Astrocyte of the hippocampus (primary cell): ENCODE measurements at places on chromosomes 4 and X.
A peak's percentile ranks its signal among the peaks of the same experiment; 100 is the strongest.

DNA sequence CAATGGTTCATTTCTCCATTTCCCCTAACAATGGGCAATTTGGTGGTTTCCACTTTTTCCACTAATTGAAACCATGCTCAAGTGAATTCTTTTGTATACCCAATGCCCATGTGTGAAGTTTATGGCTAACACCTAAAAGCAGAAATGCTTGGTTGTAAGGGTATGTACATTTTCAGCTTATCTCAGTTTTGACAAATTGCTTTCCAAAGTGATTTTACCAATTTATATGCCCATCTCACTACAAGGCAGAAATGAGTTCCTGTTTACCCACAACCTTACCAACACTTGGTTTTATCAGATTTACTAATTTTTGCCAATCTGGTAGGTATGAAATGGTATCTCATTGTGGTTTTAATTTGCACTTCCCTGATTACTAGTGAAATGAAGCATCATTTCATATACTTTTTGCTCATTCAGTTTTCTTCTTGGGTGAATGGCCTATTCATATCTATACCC, 14.8 kb downstream of the GPR34 start:
- no peak for DNase-seq

DNA sequence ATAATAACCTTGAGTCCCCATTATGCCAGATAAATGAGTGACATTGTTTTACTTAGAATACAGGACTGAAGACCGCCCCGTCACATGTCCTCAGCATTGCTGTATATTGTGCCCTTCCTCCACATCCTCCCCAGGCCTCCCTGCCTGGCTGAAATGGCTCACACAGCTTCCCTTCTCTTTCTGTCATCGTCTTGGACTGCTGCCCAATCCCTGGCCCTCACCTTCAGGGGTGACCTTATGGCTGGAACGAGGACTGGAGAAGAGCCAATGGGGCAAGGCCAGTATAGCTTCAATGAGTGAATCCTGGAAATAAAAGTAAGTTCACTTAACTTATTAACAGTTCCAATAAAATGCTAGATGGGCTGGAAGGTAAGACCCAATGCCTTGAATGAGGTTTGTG, 2.7 kb downstream of the KCNE5 start:
- DNase-seq = no peak

DNA sequence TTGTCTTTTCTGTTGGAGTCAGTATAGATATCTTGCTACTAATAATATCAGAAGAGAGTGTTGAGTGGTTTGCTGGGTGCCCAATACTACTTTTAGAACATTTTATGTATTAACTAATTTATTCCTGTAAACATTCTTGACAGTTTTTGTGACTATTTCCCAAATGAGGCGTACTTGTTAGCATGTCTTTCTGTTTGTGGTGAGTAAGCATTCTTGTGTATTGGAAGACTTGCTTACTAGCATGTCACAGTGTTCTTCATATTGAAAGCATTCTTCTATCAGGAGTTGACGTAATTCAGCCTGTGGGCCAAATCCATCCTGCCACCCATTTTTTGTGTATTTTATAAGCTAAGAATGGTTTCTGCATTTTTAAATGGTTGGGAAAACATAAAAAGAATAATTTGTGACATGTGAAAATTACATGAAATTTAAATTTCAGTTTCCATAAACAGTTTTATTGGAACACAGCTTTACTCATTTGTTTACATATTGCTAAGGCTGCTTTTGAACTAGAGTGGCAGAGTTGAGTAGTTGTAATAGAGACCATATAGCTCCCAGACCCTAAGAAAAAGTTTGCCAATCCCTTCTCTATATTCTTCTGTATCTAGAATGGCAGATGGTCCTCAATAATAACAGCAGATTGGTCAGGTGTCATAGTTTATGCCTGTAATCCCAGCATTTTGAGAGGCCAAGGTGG, 20.4 kb downstream of the REPS2 start:
- no peak for DNase-seq

DNA sequence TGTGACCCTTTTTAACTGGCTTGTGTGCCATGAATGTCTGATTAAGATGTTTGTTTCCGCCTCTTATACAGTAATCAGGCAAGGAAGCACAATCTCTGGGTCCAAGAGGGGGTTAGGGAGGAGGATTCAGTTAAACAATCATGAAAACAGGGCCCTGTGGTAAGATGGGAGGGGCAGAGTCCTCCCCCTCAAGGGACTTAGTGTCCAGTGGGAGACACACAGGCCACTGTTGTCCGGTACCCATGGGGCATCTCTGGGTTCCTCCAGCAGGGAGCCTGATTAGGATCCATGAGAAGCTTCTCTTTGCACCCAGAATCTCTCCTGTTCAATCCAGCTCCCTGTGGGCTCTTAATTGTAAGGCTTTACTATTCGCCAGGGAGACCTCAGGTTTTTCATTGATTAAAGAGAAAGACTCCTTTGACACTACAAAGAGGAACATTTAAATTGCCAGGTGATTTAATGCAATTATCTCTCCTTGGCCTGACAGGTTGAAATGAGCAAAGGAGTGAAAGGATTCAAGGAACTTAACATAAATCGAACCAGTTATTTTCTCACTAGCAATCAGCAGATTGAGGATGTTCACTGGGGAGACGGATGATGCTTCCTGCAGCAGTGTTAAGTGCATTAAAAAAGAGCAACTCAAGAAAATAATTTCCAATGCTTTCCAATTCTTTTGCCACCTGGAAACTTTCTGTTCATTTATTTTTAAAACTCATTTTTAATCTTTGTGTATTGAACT, 225.4 kb downstream of the PTTG2 start:
- no peak for DNase-seq

DNA sequence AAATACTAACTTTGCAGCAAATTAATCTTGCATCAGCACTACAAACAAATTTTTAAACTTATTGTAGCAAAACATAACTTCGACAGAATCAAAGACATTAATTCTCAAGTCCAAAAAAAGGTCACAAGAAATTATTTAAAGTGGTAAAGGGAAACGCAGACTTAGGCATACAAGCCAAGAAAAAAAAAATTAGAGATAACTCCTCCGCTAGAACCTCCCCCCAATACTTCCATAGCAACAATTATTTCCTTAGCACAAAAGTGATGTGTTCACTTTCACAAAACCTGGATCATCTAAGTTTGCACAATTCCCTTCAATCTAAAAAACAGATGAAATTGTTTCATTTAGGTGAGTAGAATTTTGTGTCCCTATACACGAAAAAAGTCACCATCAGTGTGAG, 1.1 kb downstream of the LRBA start:
- no peak for DNase-seq

DNA sequence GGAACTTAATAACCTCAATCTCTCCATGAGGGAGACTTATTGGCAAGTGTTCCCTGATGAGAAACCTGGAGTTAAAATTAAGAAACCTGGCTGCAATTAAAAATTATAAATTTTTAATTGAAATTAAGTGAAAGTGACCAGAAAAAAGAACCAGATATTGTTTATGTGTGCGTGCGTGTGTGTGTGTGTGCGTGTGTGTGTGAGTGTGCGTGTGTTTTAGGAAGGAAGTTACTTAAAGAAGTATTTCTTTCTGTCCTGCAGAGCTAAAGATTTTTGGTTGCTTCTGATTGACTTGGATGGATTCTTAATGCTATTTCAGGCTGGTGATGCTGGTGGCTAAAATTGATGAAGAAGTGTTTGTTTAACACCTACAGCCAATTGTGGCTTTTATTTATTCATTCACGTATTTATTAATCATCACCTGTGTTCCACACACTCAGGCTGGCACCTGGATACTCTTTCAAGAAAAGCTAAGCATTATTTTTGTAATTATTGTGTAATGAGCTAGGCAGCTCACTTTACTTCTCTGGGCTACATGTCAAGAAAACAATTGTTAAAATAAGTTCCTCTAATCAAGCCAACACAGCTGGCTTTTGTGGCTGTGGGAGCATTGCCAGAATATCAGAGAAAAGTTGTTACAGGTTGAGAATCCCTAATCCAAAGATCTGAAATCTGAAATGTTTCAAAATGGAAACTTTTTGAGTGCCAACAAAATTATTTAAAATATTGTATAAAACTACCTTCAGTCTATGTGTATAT, 68.5 kb downstream of the CEP44 start:
- no peak for DNase-seq

GRCh38 chr4:148574502-148574901, 132.3 kb upstream of the NR3C2 start:
- peak; percentile 43 for DNase-seq

- DNase-seq = no peak
Measured at GRCh38 chr4:42460043-42460442, 62.8 kb downstream of the SHISA3 start.

GRCh38 chr4:178415925-178416324, 973.7 kb upstream of the AGA start:
- DNase-seq = no peak

- DNase-seq = no peak
Measured at GRCh38 chrX:39152106-39152649, 350.9 kb downstream of the MID1IP1 start.

GRCh38 chrX:49269767-49270248, at the start of gene PPP1R3F:
Gene PPP1R3F, plus strand, starts transcription at chrX:49269793. Its CDS starts 77 bp downstream, at chrX:49269870.
- no peak for DNase-seq

DNA sequence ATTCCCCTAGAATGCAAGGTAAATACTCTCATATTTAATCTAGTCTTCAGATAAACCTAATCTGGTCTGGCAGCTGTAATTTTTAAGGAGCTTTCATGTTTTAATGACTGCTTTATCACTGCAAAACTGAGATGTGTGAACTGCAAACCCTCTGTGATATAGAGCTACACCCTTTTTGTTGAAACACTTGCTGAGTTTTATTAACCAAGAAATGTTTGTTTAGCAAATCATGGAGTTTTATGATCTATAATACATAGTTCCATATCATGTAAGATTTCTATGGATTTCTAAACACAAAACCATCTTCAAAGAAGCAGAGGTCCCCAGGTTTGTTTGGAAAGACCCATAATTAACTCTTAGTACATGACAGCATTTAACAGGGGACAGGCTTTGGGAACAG, 126.4 kb downstream of the BTC start:
- DNase-seq = no peak

DNA sequence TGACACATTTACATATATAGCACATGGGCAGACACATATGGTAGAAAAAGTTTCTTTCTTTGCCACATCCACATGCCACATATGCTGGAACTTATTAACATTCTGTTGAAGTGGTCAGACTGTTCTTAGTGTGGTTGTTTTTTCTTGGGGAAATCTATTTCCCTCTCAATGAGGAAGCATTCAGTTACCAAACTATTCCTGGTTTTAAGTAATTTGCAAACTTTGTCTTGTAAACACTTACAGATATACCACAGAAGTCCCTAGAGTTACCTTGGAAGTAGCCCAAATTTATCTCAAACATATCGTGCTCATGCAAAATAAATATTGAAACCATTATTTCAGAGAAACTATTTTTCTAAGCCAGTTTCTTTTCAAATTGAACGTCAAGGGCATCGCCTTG, 625.5 kb upstream of the INTU start:
- no peak for DNase-seq

- DNase-seq = no peak
Measured at GRCh38 chrX:11266573-11267003, 26.6 kb upstream of the AMELX start.

DNA sequence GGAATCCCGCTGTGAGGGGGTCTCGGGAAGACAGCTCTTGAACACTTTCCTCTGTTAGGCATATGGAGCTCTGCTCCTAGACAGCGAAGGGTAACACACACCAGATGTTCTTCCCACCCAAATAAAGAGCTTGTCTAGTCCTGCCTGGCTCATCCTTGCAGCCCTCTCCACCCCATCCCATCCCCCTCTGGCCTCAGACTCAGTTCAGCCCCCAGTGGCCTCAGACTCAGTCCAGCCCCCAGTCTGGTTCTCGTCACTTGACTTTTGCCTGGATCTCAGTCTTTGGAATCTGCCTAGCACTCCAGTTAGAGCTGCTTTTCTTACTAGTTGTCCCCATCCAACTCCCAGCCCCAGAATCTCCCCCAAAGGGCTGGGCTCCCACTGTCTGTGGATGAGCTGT, 14.9 kb downstream of the RAB33A start:
- DNase-seq = no peak

DNA sequence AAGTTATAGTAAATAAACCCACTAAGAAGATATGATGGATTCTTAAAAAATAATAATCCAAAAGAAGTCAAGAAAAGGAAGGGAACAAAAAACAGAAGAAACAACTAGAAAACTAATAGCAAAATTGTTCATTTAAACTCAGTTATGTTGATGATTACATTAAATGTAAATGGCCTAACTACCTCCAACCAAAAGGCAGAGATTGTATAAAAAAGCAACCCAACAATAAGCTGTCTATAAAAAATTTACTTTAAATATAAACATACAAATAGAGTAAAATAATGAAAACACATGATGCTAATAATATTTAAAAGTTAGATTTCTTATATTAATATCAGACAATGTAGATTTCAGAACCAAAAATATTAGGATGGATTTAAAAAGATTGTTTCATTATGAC, 340.6 kb downstream of the CAMK2D start:
- no peak for DNase-seq

DNA sequence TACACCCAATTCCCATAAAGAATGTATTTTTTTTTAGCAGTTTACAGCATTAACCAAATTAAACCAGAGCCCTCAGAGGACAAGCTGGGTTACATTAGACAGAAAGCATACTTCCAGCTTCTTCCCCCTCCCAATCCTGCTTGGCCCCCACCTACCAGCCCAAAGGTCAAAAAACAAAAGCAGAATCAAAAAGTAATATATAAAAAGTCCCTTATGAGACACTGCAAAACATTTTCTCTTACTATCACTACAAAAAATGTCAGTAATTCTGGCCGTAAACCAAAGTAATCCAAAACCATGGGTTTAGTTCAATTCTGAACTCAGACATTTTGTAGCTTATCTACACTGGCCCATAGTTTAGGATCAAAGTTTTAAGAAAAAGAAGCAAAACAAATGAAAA, 38.0 kb downstream of the APBB2 start:
- peak; percentile 65 for DNase-seq

- DNase-seq = no peak
Measured at GRCh38 chrX:110401135-110401534, 42.5 kb downstream of the RTL9 start.

- DNase-seq = peak; percentile 78
Measured at GRCh38 chr4:113057891-113058290, 8.4 kb downstream of the ANK2 start.

DNA sequence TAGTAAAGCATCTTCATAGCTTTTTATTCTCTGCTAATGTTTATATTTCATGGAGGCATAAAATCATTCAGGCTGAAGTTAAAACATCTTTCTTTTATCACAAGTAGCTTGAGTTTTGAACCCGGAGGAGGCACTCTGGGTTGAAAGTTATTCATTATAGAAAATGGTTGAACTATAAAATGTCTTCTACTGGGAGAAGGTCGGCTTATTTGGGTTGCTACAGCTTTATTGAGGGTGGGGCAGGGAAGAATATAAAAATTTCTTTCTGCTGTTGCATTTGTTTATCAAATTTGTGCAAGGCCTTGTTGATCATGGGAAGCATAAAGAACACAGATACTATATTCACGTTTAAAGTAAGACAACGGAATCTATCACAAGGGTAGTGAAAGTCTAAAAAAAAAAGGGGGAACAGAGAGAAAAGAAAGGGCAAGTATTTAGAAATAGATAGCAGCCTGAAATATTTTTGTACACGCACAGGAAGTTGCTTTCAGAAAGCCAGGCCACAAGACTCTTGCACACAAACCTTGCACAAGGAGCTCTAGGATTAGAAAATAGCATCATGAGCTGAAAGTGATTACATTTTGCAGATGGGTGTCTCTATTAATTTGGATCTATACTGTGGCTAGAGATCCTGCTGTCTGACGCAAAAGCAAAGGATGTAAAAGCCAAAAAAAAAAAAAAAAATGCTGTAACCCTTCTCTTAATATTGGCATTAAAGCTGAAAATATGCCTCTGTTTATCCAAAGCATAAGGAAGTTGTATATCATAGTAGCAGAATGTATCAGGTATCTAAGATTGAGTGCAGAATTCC, 37.2 kb upstream of the FAM9C start:
- no peak for DNase-seq
